ENCODE measurements at places on chromosomes 2 and 18.

DNA sequence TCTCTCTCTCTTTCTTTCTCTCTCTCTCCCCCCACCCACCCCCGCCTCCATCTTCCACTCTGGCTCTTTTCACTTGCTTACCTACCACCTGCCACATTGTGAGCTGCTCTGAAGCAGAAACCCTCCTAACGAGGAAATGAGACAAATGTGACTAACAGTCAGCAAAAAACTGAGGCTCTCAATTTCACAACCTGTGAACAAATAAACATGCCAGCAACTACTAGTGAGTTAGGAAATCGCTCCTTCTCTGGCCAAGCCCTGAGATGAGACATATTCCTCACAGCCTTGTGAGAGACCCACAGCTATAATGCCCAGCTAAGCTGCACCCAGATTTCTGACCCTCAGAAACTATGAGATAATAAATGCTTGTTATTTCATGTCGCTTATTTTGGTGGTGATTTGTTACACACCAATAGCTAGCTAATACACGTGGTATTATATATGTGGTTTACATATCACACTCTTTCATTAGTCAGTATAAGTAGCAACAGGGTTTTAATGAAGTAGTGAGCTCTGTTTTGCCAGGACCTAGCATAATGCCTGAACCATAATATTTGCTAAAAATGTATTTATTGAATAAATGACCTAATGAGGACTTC lies 8.4 kb upstream of the ZNF521 start:
- no peak for DNase-seq

DNA sequence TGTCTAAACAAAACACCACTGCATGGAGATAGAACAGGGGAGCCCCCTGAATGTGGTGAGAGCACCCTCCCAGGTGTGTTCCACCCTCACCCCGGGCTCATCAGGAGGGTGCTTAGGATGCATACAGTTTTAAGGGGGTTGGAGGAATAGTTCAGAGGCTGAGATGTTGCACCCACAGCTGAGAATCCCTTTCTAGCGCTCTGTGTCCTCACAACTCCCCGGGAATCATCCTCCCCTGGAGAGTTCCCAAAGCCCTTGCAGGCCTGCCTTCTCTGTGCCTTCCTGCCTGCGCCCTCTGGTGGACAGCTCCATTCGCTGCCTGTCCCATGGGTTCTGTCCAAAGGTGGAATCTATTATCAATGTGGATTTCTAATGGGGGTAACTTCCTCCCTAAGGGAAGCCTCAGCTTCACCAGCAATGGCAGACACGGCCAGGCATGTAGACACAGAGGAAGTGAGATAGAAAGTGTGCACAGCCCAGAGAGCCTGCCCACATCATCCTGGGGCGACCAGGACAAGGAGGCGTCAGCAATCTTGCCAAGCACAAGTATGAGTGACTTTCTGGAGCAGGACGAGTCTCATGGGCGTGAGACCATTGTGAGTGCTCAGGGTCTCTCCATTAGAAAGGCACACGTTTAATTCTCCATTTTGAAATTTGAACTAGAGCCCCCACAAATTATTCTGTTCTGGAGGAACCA lies 1.2 kb upstream of the UGT1A5 start:
- DNase-seq, result peak; percentile 58

GRCh38 chr2:233823731-233824121 lies 30.6 kb downstream of the HJURP start:
- no peak for DNase-seq

DNA sequence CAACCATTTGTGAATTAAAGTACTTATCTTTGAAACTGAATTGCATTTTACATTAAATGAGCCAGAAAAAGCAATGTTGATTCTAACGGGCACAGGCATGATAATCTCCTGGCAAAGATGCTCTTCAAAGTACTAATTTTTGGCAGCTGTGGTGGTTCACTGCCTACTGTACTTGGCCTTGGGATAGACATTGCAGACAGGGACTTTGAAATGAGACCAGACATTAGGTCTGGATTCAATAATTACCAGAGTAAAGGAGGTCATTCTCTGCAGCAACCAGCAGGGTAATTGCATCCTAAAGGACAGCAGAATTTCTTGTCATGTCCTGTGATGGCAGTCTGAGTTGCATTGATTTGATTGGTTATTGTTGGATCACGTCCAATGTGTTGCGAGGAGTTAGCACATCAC lies 986.5 kb downstream of the TDRD15 start:
- no peak for DNase-seq

GRCh38 chr18:79156327-79156726 lies 87.1 kb downstream of the ATP9B start:
- DNase-seq, result no peak

GRCh38 chr2:54419388-54419787 lies 36.7 kb upstream of the SPTBN1 start:
- no peak for DNase-seq

- no peak for DNase-seq
These were observed 163.4 kb downstream of the INHBB start for GRCh38 chr2:120509213-120509815.

DNA sequence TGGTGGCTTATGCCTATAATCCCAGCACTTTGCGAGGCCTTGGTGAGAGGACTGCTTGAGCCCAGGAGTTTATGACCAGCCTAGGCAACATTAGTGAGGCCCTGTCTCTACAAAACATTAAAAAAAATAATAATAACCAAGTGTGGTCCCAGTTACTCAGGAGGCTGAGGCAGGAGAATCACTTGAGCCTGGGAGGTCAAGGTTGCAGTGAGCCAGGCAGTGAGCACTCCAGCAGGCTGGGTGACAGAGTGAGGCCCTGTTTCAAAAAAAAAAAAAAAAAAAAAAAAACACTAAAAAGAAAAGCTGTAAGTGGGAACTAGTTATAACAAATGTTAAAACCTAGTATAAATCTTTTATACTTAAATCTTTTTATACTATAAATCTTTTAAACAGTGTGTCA lies 146.2 kb upstream of the ITGA4 start:
- no peak for DNase-seq

GRCh38 chr2:215981115-215981514 lies 32.2 kb downstream of the MREG start:
- no peak for DNase-seq

GRCh38 chr2:103327966-103328365 lies 566.1 kb downstream of the TMEM182 start:
- no peak for DNase-seq

GRCh38 chr18:54269893-54270844 lies 852 bp downstream of the POLI start:
- DNase-seq, result no peak

- DNase-seq, result no peak
These were observed 854.0 kb upstream of the LRRTM1 start for GRCh38 chr2:81158505-81158904.

GRCh38 chr2:22450831-22451230 lies 934.1 kb upstream of the KLHL29 start:
- no peak for DNase-seq

DNA sequence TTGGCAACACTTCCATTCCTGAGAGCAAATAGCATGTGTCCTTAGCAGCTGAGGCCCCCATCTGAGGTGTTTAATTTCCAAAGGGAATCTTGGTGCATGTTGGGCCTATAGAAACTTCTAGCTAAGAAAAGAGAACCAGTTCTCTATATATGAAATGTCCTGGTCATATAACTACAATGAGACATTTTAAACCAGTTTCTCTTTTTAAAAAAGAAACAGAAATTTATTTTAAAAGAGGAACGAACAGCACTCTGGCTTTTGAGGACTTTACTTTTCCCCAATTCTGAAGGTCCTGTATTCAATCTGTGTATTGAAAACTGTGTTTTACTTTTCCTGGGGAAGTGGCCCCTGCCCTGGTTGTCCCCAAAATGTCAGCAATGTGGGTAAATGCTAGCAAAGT lies 309.5 kb upstream of the STON1 start:
- no peak for DNase-seq

DNA sequence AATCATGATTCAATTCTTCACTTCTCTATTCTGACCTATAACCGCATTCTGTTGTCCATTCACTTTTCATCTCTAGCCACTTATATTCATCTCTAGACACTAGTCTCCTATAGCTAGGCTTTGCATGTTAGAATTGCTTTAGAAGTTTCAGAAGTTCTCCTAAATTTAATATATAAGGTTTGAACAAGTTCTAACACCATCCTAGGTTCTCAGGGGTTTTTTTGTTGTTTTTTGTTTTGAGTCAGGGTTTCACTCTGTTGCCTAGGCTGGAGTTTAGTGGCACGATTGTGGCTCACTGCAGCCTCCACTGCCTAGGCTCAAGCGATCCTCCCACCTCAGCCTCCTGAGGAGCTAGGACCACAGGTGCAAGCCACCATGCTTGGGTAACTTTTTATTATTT lies 19.9 kb downstream of the WDSUB1 start:
- DNase-seq, result no peak

- no peak for DNase-seq
These were observed 423.3 kb downstream of the SETBP1 start for GRCh38 chr18:45104049-45104395.

- no peak for DNase-seq
These were observed 36.8 kb upstream of the LCLAT1 start for GRCh38 chr2:30410217-30410616.

- no peak for DNase-seq
These were observed 63.6 kb upstream of the TTC21B start for GRCh38 chr2:166017208-166017607.

DNA sequence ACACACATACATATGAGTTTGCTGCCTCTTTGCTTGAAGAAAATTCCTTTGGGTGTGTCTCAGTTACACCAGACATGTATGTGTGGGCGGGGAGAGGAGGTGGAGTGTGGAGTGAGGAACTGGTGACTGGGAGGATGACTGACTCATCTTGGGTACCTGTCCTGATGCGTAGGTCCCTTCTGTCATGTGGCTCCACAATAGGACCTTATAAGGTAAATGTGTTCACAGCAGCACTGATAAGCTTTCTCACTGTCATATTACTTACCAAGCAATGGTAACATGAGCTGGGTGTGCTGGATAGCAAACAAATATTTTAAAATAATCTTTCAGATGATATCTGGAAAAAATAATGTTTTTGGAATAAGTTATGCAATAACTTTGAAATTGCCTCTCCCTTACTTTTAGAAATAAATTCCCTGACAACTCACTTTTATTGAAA lies 45.1 kb downstream of the SLC9A2 start:
- DNase-seq, result no peak

DNA sequence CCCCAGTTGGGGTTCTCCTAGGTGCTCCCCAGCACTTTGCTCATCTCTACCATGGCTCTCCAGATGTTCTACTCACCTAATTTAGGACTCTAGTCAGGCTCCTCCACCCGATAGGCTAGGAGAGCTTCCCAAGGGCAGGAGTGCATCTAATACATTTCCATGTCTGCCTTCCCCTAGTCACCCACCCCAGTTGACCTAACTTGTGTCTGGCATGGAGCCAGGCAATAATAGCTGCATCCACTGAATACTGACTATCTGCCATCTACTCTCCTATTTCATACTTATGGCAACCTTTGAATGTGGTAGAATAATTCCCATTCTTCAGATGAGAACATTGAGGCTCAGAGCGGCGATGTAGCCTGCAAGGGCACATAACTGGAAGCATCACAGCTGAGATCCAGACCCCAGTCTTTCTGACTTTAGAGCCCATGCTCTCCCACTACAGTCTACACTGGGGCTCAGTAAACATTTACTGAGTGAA lies 71.8 kb upstream of the YWHAQ start:
- DNase-seq, result no peak

DNA sequence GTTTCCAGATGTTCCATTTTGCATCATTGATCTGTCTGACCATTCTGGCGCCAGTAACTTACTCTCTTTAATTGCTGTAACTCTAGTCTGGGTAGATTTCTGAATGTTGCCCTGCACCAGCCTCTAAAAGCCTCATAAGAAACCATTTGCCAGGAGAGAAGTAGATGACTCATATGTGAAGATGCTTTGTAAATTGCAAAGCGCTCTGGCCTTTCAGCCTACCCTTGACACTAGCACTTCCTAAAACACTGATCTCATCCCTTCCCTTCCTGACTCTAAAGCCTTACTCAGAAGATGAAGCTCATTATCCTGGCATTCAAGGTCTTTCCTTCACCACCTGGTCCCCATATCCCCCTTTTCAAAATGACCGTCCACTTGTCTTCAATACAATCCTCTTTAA lies 193.2 kb upstream of the MEX3C start:
- DNase-seq, result no peak

- DNase-seq, result no peak
These were observed 2.8 kb downstream of the DUSP2 start for GRCh38 chr2:96142217-96143113.

GRCh38 chr2:437756-438393 lies 150.0 kb upstream of the ALKAL2 start:
- DNase-seq, result no peak

- DNase-seq, result no peak
These were observed 54.2 kb upstream of the PAX3 start for GRCh38 chr2:222352981-222353380.

DNA sequence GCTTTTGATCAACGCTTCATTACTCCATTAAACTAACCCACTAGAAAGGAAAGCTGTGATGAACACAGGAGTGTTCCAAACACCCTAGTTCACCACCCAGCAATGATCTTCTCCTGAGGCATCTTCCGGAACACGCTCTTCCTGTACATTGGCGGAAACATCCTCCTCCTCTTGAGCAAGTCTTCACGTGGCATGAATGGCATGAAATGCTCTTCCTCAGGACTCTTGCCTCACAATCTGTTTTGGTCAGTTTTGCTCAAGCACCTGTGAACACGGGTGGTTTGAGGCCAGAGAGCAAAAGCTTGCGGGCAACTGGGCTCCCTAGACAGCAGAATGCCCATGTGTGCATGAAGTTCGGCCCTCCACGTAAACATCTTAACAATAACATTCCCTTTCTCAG lies 734.2 kb upstream of the SALL3 start:
- no peak for DNase-seq

GRCh38 chr18:286515-287310 lies 18.9 kb upstream of the THOC1 start:
- no peak for DNase-seq

DNA sequence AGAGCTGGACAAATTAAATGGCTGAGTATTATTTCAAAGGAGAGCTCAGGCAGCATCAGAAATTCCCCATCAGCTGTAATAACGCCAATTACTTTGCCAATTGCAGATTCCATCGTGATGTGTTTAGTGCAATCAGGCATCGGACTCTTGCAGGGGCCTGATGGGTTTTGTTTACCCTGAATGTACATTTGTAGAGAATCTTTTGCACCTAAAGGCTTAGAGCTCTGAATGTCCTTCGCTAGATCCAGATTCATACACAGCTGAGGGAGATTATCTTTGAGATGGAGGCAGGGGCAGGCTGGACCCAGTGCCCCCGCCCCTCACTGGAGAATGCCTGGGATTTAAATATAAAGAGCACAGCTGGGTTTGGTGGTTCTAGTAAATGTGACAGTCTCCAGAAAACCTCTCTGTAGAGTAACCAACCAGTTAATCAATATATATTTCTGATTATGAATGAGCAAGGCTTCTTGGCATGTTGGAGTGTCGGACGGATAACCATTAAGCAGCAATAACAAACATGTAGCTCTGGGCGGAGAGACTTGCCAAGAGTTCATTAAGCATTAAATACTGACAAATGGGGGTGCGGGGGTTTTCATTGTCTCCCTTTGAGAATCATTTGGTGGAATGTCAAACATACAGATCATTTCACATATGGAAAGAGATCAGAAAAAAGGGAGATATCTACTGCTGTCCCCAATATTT lies 200.9 kb downstream of the SETBP1 start:
- no peak for DNase-seq
